ENCODE measurements at places on chromosomes 12 and 14.

GRCh38 chr12:86772696-86773095 is 516.5 kb upstream of the MGAT4C start:
- DNase-seq, result no peak

GRCh38 chr12:133057446-133057845 is 20.1 kb downstream of the ZNF84 start:
- no peak for DNase-seq

GRCh38 chr14:74853581-74853980 is 22.4 kb downstream of the PROX2 start:
- DNase-seq, result no peak

DNA sequence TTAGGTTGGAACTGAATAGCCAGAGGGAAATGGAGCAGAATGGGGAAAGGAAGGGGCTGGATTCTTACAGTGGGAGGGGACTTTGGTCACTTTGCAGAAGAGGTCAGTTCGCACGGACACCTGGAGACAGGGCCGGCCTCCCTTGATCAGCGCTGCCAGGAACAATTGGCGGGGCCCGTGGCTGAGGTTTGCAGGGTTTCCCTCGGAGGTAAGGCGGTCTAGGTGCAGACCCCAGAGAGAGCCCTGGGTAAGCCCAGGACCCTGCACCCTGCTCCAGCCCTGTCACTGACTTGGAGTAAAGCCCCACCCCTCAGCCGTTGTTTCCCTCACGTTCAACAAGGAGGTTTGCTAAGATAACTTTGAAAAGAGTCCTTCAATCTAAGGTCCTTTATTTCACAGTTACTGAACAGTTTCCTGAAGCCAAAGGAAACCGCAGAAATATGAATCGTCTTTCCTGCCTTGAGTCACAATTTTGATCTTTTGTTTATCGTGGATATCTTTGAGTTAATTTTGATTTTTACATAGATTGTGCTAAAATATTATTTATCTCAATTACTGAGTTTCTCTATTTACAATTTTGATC is 231.4 kb upstream of the RTL1 start:
- DNase-seq, result no peak

- no peak for DNase-seq
These were observed 161.8 kb downstream of the PIWIL1 start for GRCh38 chr12:130499474-130499873.

DNA sequence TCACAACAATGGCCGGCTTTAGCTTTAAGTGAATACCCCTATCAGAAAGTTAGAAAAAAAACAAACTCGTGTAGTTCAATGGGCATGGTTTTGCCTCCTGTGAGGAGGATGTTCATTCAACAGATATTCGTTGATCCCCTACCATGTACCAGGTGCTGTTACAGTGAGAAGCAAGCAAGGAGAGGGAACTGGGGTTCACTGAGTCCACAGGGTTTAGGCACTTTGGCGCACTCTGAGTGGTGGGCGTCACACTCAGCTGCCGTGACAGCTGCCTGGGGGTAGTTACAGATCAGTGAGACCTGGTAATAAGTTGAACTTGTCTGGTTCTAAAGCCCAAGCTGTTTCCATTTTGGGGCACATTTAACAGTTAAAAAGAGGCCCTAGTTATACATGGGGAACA is 74.2 kb downstream of the PAPOLA start:
- no peak for DNase-seq

DNA sequence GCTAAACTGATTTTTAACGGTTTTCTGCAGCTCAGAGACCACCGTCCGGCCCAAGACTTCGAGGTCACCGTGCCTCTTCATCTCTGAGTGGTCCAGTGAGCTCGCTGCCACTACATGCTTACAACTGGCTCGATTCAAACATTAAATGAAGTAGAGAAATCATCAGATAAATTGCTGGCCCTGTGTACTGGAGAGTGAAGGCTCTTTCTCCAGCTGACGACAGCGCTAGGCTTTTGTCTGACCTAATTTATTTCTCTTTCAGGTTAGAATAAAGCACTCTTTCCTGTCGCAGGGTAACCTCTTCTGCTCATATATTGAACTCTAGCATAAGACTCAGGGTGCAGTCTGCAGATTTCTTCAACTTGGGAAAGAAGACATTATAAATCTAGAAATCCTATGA is 6.4 kb downstream of the BCL11B start:
- DNase-seq, result no peak

Measured in activated T-helper 1 cell treated with anti-CD3 and anti-CD28 coated beads, Interleukin-12 subunit alpha, Interleukin-12 subunit beta, Interleukin-2, Interleukin-4 antibody, amounts not matched to agents 30 ng/mL and 10 ng/mL and 1 ng/mL, durations not matched to agents 14 hours and 24 hours and 36 hours (primary cell).